Stimulated activated CD4-positive, alpha-beta T cell treated with anti-CD3 and anti-CD28 coated beads, Interleukin-1b, Interleukin-23, amount 100 ng/mL, for 1 hour (primary cell): ENCODE measurements at places on chromosomes 13 and 19.

DNA sequence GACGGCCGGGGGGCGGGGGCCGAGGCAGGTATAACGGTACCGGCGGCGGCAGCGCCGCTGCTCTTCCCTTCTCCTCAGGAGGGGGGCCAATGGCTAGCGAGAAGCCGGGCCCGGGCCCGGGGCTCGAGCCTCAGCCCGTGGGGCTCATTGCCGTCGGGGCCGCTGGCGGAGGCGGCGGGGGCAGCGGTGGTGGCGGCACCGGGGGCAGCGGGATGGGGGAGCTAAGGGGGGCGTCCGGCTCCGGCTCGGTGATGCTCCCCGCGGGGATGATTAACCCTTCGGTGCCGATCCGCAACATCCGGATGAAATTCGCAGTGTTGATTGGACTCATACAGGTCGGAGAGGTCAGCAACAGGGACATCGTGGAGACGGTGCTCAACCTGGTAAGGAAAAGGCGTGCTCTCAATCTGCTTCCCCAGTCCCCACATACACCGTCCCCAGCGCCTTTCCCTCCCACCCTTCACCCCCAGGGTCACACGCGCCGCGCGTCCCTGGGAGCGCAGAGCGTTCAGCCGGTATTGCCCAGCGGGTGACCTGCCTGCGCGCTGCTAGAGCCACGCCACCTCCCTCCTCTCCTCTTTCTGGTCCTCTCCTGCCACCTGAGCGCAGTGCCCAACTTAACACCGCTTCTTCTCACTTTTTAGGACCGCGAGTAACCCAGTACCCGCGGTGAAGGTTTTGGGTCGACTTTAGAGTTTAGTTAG lies 814 bp downstream of the NBEA start:
- no peak for DNase-seq

- DNase-seq: no peak
Measured at GRCh38 chr13:97724450-97724849, 229.0 kb upstream of the IPO5 start.

- DNase-seq: no peak
Measured at GRCh38 chr13:37918116-37918714, 48.6 kb upstream of the TRPC4 start.

- no peak for DNase-seq
Measured at GRCh38 chr13:44676534-44676933, 100.4 kb upstream of the TSC22D1 start.

DNA sequence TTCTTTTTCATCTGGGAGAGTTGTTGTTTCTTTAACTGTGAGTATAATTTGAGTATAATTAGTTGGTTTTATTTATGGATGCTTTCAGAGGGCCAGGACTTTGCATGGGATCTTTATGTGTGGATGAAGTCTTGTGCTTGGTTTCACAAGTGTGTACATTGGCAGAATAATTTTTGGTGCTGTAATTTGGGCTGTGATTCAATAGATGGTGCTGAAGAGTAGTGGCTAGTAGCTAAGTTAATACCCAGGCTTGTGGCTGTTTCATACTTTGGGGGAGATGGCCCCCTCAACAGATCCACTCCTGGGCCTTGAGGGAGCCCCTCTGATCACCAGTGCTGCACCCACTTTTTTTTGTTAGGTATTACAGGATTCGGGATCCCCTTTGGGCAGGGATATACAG lies 1142.4 kb downstream of the SLITRK1 start:
- DNase-seq: no peak

GRCh38 chr19:55166530-55167268 lies at the start of gene DNAAF3:
Gene DNAAF3 (minus strand): TSS chr19:55166613. CDS start chr19:55166413, 200 bp downstream.
- DNase-seq: no peak

DNA sequence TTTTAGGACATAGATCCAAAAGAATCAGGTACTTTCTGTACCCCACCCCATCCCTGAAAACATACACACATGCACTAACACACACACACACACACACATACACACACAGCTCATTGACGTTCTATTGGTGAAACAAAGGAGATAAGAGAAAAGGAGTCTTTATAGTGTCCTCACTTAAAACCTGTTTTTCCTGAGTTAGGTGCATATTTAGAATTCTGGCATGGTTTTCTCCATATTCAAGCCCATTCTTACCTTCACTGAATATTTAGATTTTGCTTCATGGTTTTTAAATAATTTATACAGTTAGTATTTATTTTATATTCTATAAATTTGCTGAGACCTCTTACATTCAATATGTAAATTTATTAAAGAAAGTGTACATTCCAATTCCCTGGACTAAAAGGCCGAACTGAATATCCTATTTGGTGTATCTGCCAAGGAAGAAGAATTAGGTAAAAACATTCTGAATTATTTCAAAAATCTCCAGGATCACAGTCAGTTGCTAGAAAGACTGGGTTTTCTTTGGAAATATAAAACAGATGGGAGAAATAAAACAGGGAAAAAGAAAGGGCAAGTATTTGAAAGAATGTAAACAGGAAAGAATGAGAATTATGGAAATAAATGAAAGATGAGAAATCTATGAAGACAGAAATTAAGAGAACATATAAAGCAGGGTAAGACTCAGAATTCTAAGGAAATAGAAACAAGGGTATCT lies 556.2 kb downstream of the KCTD12 start:
- DNase-seq: no peak

DNA sequence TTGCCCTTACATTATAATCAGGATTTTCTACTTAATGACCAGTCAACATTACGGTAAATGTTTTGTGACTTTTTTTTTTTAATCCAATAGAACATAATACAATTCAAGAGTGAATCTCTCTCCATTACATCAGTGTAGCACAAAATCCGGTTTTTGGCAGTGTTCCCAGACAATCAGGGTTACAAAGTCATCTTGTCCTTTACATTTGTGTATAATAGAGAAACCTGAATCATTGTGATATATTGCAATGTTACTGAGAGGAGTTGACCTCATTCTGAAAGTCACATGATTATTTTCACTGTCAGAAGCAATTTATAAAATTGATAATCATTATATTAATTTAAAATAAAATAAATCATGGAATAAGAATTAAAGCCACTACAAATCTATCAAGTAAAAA lies 1346.0 kb upstream of the SPRY2 start:
- DNase-seq: no peak

GRCh38 chr19:18418483-18419194 lies 559 bp upstream of the SSBP4 start:
- no peak for DNase-seq

- DNase-seq: no peak
Measured at GRCh38 chr19:46107371-46107770, 17.1 kb downstream of the IGFL3 start.
